ENCODE measurements at places on chromosomes 4 and X. TPM values are rescaled to one million over a fixed set of nuclear protein-coding genes. Genes with fewer than 3 reads are reported as not detected.
A peak's percentile ranks its signal among the peaks of the same experiment; 100 is the strongest.

Gene TAF7L
- total RNA-seq, result 0.28 TPM

Gene PWWP3B
- total RNA-seq, result not detected

Gene CENPVL2
- not detected for total RNA-seq

Gene CWH43
- not detected for total RNA-seq

Gene HTR2C
- total RNA-seq, result not detected

- peak; percentile 97 for DNase-seq
These were observed 212.2 kb downstream of the LDB2 start for GRCh38 chr4:16686195-16686594.

Measured in IMR-90 (cell line).